ENCODE measurements at places on chromosomes 5 and 9.
A peak's percentile ranks its signal among the peaks of the same experiment; 100 is the strongest.

DNA sequence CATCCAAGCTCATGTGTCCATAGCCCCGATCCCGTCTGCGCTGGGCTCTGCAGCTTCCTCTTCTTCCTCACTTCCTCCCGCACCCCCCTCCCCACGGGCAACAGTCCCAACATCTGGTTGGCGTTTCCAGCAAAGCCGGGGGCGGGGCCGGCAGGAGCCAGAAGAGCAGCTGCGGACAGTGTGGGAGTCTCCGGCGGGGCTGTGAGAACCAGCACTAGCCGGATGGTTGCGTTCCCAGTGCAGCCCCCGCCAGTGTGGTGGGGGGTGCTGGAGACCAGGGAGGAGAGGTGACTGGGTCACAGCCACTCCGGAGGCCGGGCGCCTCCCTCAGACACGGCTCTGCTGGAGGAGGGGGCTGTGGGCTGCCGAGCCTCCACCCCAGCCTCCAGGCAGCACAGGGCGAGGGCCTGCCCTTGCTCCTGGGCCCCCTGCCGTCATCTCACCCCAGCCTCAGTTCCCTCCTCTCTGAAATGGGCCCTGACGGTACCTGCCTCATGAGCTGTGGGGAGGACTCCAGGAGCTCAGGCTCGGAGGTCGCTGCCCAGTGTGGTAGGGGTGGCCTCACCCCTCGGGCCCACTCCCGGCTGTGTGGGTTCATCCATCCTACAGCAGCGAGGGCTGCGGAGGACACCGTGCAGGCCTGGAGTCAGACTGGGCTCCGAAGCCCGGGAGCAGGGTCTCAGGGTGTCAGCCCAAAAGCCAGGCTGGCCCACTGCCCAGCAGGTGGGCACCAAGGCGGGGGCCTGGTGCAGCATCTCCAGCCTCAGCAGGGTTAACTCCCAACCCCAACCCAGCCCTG lies 41.5 kb upstream of the NOTCH1 start:
- DNase-seq: peak; percentile 61

- no peak for DNase-seq
These were observed 44.3 kb upstream of the VPS13A start for GRCh38 chr9:77133011-77133410.

DNA sequence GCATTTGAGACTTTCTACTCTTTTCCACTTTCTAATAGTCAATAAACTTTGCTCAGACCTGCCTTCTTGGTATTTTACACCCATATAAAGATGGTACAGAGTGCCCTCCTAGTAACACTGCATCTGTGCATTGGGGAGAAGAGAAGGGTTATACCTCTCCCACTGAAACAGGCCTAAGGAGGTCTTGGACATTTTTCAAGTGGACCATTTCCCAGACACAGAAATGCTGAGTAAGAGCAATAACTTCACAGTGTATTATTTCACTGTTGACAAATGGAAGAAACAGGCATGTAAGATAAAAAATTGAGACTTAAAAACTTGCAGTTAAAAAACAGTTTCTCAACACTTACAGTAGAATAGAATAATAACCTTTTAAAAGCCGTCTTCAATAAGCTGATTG lies 1224.0 kb upstream of the CDH18 start:
- peak; percentile 14 for DNase-seq

GRCh38 chr5:64659289-64659688 lies 31.0 kb upstream of the SHISAL2B start:
- no peak for DNase-seq

DNA sequence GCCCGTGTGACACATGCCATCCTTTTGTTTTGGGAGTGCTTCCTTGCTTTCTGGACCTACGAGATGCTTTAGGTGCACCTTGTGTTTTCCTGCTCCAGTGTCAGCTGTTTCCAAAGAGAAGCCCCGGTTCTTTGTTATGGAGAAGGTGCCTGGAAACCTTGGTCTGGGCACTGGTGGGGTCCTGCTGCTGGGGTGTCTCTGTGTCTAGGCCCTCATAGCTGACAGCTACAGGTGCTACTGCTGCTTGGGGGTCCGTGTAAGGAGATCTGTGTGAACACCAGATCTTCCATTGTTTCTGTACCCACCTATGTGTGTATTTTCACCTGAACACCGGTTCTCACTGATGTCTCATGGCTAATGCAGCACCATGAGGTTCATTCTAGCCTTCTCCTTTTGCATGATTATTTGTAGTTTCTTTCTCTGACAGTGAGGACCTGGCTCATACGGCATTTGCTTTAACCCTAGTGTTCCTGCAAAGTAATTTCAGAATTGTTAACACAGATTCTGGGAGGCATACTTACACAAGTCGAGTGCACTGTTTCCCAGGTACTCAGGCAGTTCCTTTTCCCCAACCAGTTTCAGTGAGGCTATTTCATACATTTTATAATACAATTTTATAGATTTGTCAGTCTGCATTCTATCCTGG lies 13.2 kb upstream of the FAM120AOS start:
- no peak for DNase-seq

DNA sequence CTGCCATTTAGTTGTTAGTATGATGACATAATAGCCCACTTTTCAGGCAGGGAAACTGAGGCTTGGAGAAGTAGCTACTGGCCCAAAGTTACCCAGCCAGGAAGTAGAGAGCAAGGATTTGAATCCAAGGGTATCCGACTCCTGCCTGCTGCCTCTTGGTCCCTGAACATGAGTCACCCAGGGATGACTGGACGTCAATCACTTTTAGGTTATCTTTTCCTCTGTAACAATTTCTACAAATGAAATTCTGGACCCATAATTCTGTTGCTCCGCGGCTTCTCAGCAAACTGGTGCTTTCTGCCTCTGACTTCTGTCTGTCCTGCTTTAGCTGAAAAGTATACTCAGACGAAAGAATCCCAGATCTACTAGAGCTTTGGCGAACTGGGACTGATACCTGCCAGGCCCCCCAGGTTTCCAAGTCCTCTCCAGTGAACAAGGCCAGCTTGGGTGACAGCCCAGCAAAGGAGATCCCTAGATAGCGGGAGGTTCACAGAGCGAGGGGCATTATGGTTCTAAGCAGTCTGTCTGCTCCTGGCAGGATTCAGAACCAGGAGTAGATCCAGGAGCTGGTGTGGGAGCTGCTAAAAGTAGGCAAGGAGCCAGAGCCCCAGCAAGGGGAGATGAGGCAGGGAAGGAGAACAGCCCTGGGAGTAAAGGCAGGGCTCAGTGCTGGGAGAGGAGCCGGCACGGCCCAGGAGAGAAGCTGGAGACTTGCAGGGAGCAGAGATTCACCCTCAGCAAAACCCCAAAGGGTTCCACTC lies 20.6 kb downstream of the OLFML2A start:
- no peak for DNase-seq

DNA sequence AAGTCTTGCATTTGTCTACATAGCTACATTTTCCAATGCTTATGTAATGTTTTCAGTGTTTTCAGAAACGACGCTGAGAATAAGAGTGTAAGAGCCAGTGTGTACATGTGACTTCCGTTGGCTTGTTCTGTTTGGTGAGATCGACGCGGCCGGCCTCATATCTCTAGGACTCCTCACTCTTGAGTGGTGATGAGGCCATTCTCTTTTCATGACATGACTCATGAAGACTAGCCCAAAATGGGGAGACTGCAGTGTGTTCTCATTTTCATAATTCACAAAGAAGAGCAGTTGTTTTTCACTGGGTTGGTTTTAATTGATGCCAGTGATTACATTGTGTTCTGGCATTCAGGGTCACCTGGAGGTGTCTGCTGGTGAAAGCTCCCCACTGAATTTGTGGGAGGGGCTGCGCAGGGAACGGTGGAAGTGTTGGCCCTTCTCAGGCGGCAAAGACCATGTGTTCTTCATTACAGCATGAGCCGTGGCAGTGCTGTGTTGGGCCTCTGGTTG lies 131.5 kb upstream of the OTULINL start:
- DNase-seq: peak; percentile 99

DNA sequence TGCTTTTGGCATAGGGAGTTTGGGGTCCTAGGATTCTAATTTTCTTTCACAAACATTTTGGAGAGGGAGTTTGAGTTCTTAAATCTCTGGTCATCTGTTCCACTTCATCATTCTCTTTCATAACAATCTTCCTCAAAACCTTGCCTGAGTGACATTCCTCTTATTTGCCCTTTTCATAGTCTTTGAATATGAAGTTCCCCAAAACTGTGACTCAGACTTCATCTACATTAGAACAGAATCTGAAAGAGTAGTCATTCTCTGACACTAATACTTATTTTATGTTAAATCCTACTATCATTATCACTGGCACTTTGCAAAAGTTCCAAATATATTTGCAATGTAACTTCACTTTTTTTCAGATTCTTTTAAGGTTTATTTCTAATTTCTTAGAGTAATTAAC lies 163.8 kb downstream of the CDH10 start:
- no peak for DNase-seq

- DNase-seq: no peak
These were observed 197.9 kb downstream of the EPB41L4A start for GRCh38 chr5:112221128-112221527.

- no peak for DNase-seq
These were observed 89.7 kb upstream of the RASGRF2 start for GRCh38 chr5:80870442-80870841.

GRCh38 chr9:28707616-28708015 lies 1134.3 kb upstream of the C9orf72 start:
- no peak for DNase-seq

Measured in fibroblast of skin of right quadriceps (primary cell).